ENCODE measurements at places on chromosomes 7 and 10. TPM values are rescaled to one million over a fixed set of nuclear protein-coding genes. Genes with fewer than 3 reads are reported as not detected.
A peak's percentile ranks its signal among the peaks of the same experiment; 100 is the strongest.

The ACTL6B gene
- total RNA-seq = not detected

GRCh38 chr7:33191340-33191739, 62.0 kb downstream of the BBS9 start:
- no peaks in the 10 kb centered on the region for H3K36me3 ChIP-seq
- H3K27me3 ChIP-seq = no peaks in the 10 kb centered on the region
- H3K4me3 ChIP-seq = no peak overlapping the region
- H3K4me1 ChIP-seq = no peaks in the 10 kb centered on the region
- H3K27ac ChIP-seq = no peak overlapping the region
- peak; percentile 51 for DNase-seq

The SLC39A12 gene
- total RNA-seq = not detected

The ASIC3 gene
- total RNA-seq = 0.54 TPM

The HOXA1 gene
- total RNA-seq = not detected

The CALHM1 gene
- total RNA-seq = 0.93 TPM

GRCh38 chr10:33547976-33548375, 213.5 kb upstream of the NRP1 start:
- H3K36me3 ChIP-seq = no peaks in the 10 kb centered on the region
- DNase-seq = no peak
- H3K27ac ChIP-seq = no peak overlapping the region
- H3K4me3 ChIP-seq = no peak overlapping the region
- no peaks in the 10 kb centered on the region for H3K27me3 ChIP-seq

Data from GM23338 (cell line).